ENCODE measurements at places on chromosomes 7 and 10.

GRCh38 chr7:30915005-30915601, 3.5 kb downstream of the AQP1 start:
- no peak for DNase-seq

DNA sequence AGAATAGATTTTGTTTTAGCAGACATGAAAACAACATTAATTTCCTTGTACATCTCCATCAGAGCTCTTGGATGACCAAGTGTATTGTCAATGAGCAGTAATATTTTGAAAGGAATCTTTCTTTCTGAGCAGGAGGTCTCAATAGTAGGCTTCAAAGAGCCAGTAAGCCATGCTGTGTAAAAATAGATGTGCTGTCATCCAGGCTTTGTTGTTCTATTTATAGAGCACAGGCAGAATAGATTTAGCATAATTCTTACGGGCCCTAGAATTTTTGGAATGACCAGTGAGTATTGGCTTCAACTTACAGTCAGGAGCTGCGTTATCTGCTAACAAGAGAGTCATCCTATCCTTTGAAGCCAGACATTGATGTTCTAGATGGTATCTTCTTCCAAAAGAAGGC, 19.0 kb downstream of the MINPP1 start:
- no peak for DNase-seq

DNA sequence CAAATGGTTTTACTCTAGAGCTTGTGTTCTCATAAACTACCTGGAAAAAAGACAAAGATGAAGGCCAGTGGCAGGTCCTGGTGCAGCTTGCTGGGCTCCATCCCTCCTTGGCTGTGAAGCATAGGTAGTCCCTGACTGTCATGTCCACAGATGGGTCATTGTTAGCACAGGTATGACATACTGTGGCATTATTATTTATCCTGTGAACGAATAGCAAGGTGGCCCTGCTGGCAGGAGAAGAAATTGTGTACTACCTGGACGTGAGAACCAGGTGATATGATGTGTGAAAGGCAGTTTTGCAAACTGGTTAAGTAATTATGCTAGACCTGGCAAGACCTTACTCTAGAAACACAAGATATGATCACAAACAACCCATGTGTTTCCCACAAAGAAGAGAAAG, 63.9 kb downstream of the CCDC71L start:
- no peak for DNase-seq

DNA sequence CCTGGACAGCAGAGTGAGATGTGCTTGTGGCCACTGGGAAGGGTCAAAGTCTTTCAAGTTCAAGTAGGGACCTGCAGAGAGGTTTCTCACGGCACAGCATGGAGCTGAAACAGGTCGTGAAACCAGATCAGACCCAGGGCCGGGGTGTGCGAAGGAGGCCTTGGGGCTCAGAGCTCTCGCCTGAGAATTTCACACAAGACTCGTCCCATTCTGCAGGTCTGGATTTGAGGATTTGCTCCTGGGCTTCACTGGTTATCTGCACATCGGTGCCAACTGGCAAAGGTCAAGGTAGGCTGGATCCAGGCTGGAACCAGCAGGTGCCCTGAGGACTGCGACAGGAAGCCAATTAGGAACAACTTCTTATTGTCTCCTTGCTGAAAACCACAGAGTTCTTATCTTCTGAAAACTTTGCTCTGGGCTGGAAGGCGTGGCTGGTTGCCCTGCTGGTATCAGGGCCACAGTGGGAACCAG, 24.0 kb upstream of the GTF2I start:
- no peak for DNase-seq

- no peak for DNase-seq
Observed at GRCh38 chr10:77060913-77061312, 576.7 kb downstream of the KCNMA1 start.

DNA sequence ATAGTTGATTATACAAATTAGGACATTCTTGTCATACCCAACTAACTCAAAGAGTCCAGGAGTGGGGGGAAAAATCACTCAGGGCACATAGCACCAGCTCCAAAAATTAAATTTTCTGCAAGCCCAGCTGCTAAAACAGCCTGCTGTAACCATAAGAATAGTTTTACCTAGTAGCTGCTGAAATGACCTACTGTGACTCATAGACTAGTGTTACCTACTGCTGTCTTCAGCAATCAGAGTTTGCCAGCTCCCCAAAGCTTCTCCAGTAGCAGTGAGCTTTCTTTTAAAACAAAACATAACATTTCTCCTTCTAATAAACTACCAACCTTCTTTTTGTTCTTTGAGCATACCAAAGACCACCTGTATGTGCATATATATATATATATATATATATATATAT, 4.2 kb upstream of the ARHGAP12 start:
- no peak for DNase-seq

DNA sequence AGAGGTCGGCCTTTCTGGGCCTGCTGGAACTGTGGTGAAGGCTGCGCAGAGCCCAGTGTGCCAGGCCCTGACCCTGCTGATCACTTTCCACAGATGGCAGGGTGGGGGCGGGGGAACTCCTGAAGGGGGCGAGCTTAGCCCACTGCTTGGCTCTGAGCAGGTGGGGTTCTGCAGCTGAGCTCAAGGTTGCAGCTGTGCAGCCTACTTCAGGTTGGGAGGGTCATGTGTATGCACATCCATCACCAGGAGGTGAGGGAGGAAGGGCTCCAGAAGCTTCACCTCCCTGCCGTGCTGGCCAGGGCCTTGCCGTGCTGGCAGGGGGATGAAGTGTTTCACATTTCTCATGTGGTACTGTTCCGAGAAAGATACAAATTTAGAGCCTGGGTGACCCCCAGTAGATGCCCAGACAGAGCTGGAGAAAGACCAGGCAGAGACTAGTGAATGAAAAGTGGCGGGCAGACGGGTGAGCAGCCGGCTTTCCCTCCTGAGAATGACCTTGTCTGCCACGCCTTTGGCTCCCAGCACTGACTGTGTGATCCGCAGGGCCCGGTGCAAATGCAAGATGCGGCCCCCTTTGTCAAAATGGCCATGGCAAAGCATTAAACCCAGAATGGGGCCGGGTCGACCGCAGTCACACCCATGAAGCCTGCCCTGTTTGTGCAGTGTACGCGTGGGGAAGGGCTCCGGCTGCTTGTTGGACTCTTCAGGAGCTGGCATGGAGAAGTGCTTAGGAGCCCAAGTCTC, 25.2 kb downstream of the FAM241B start:
- DNase-seq, result no peak

GRCh38 chr7:2051707-2052656, 180.8 kb downstream of the MAD1L1 start:
- no peak for DNase-seq

- DNase-seq, result no peak
Observed at GRCh38 chr10:96384506-96384905, 25.7 kb upstream of the OPALIN start.

GRCh38 chr10:87931836-87932230, 68.4 kb downstream of the PTEN start:
- DNase-seq, result no peak
